ENCODE measurements at places on chromosomes 5 and 9.

DNA sequence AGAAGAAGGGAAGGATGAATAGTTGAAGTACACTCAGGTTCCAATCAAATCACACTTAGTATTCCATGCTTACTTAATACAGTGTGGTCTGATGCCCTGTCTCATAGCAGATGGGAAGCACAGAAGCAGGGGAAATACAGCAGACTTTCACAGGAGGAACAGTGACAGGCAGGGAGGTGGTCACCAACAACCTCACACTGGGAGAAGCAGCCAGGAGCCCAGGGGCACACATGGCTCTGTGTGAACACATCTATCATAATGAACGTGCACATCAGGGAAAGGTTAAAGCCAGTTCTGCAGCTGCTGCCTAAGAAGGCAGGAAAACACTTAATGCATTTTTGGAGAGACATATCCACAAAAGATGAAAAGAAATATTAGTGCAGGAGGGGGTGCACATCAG lies 312.3 kb downstream of the MED10 start:
- DNase-seq: no peak

DNA sequence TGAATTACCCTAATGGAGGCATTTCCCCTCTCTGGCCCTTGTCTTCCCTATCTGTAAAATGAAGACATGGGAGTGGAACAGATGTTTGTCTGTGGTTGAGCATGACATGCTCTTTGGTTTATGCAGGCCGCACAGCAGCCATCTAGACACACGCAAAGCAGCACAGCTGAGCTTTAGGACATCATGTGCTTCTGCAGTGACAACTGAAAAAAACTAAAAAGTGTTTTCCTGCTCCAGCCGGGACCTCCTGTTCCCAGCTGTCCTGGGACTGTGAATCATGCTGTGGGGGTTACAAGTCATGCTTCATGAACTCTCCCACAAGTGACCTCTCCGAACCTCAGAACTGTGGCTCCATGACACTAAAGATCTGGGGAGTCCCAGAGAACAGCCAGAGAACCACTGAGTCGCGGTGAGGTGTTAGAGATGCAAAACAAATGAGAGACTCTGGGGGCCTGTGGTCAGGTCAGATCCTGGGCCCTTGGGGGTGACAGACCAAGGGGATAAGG lies 1.7 kb downstream of the SMIM3 start:
- DNase-seq: no peak

DNA sequence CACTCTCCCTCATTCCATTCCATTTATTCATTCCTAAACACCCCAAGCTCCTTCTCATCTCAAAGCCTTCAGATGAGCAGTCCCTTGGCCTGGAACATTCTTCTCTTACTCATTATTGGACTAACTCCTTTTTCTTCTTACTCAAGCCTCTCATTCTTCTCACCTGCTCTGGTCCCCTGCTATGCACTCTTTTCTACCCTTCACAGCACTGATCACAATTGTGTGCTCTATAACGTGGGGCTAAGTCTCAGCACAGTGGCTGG lies 212.4 kb downstream of the MAPKAP1 start:
- DNase-seq: no peak

DNA sequence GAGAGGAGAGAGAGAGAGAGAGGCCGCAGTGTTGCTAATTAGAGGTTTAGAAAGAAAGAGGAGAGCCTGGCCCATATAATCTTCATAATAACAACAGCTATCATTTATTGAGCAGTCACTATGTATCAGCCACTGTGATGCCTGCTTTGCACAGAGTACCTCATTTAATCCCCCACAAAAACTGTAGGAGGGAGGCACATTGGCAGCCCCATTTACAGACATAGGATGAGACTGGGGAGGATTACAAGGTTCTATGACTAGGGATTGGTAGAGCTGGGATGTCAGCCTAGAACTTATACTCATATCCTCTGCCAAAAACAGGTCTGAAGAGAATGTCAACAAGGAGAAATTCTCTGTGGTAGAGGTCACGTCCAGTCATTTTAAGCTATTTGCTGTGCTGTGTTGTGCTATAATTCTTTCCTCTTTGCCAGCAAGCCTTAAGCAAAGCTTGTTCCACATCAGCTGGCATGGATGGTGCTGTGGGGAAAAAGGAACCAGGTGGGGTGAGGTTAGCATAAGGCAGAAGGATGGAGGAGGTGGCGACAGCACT lies 6.7 kb upstream of the GCNT4 start:
- no peak for DNase-seq

GRCh38 chr5:89282554-89283510 lies 399.8 kb upstream of the MEF2C start:
- DNase-seq: no peak

DNA sequence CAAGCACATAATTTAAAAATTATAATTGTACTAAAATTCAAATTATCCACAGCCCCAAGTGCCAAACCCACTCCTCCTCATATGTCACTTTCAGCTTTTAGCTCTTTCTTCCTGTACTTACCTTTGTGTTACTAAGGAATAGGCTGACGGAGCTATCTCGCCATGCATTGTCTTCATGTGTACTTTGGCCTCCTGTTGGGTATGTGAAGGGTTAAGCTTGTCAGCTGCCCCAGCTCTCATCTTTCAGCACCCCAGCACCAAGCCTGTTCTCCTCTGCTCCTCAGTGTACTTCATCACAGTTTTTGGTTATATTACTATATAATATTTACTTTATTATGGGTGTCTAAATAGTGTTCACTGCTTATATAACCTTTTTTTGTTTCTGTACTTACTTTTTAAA lies 46.2 kb downstream of the OSTF1 start:
- DNase-seq: no peak

DNA sequence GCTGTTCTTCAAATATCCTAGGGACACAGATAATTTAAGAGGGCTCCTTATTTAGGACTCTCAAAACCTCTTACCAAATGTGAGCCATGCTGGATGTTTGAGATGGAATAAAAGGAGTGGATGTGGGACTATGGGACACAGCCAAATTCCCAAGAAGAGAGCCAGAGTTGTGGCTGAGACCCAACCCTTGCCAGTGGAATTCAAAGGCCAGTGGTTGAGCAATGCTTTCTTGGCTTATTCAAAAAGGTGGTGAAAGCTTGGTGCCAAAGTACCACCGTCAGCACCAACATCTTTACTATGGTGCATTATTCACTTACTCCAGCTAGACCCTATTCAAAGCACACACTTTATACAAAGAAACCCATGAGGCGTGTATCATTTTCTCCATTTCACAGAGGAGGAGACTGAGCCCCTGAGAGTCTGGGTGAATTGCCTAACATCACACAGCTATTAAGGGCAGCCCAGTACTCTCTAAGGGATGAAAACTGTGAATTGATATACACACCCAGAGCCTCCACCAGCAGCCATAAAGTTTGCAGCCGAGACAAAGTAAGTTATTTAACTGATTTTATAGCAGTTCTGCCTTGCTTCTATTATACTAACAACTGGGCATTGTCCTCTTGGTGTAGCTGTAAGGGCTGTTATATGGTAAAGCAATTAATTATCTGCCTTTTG lies 391.7 kb downstream of the ACTL7B start:
- no peak for DNase-seq

- no peak for DNase-seq
These were observed 723 bp upstream of the LCN15 start for GRCh38 chr9:136765041-136765440.

GRCh38 chr5:96902876-96903275 lies 26.6 kb downstream of the ERAP2 start:
- DNase-seq: no peak

GRCh38 chr5:42875785-42876374 lies 64.2 kb upstream of the SELENOP start:
- DNase-seq: no peak

Measured in spinal cord (tissue), 10 donors.